ENCODE measurements at places on chromosomes 6 and 20.

GRCh38 chr6:159440349-159440748 is 252.7 kb downstream of the SOD2 start:
- DNase-seq: no peak

DNA sequence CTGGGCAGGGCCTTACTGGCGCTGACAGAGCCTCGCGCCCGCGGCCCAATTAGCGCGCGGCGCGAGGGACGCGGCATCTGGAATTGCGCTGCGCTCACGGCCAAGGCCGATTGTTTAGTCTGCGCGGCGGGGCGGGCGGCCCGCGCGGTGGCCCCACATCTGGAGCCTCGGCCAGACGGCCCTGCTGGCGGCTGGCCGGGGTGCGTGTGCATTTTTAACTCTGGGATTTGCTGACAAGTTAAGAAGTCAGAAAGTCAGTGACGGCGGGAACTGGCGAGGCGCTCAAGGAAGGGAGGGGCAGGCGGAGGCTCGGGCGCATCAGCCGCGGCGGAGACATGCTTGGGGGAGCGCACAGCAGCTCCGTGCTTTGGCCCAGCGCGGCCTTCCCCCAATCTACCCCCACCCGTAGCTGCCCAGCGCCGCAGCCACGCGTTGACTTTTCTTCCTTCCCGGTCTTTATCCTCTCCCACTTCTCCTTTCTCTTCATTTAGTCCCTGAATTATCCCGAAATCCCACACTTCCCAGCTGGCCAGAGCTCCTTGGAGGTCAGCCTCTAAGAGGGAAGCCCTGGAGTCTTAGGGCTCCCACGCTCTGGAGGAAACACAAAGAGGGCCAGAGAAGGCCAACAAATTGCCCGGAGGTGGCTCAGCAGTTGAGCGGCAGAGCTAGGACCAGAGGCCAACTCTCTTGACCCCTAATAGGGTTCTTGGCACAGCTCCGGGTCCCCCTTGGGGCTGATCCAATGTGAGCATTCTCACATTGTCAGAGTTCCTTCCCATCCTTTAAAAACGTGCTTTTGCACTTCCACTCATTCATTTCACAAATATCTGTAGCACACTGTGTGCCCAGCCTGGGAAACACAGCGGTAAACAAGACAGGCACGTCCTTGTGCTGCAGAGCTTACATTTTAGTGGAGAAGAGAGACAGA is 40.8 kb upstream of the FOXP4 start:
- DNase-seq: peak; percentile 54

GRCh38 chr20:60695226-60696000 is 556.6 kb upstream of the CDH4 start:
- DNase-seq: peak; percentile 31

DNA sequence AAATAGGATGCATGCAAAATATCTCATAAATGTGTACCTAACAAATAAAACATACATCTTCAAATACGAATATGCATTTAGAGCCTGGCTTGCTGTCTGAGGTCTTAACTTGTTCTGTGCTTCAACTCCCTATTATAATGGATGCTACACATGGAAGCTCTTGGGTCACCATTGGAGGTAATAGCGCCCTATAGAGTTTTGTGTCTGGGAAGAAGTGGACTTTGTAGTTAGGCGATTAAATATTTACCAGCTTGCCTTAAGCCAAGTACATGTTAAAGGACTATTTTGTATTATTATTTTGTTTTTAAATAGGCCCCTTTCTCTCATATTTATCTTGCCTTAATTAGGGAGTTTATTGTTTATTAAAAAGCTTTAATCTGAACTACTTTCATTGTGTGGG is 107.4 kb downstream of the LAMA2 start:
- DNase-seq: no peak

DNA sequence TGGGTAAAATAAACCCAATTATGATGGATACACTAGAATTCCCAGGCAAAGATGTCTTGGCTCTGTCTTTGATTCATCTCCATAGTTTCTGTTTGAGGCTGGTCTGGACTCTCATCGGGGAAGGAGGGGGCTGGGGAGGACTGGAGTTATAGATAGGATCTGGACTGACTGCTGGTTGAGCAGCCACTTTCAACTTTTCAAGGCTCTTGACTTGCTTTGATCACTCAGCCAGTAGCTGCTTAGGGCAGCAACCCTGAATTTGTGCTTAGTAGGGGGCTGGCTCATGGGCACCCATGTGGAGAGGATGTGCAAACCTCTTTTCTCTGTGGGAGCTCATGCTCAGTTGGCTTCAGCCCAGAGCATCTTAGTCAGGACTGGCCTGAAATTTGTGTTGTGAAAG is 114.0 kb upstream of the NEDD9 start:
- no peak for DNase-seq

- no peak for DNase-seq
Measured at GRCh38 chr20:2223558-2224367, 72.0 kb upstream of the TGM3 start.

DNA sequence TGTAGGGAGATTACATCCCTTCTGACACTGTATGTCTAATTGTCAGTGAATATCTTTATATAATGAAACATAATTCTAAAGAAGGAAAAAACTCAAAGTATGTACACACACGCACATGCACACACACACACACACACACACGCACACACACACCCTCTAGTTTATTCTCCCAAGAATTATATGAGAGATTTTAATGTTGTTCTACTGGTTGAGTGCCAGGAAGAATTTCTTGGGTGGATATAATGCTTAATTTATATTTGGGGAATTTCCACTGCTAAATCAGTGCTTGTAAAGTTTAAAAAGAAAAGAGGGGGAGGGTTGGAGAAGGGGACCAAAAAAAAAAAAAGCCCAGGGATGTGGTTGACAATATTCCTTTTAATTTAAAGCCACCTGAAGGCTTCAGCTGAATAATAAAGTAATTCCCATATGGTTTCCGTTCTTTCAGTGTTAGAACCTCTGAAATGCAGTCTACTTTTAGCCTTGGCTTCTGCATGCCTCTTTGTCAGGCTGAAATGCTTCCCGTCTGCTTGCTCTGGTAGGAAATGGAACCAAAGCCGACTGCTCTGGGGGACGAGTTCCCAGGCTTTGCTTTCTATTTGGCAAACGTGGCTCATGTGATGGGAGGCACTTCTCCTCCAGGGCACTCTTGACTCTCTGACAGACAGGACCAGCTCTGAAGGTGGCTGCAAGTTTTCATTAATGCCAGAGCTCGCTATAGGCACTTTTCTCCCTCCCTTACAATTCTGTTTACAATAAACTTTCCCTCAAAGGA is 225.4 kb downstream of the PRL start:
- no peak for DNase-seq

- no peak for DNase-seq
Measured at GRCh38 chr20:43667341-43668132, 623 bp downstream of the MYBL2 start.

DNA sequence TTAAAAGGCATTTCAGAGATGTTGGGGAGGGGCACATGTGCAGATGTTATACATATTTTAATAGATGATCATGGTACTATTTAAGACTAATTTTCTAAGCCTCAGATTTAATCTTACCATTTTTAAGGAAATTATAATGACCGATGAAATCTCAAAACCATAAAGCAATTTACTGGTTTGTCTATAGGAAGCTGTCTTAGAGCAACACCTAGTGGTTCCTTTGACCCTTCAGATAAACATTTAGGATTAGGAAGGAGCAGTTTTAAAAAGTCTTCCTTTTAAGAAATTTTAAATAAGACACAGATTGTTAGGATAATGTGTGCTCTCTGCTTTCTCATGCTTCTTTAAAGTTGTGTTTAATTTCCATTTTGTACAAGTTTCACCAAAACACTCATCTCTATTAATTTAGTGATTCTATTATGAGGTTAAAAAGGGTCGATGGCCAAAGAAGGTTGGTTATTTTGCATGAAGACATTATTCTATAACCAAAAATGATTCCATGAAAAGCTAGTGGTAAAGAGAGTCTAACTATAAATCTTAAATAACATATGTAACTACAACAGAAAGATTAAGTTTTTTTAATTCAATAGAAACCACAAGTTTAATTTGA is 376.4 kb downstream of the HACE1 start:
- DNase-seq: no peak

- no peak for DNase-seq
Measured at GRCh38 chr20:45036044-45036755, 64.7 kb downstream of the KCNS1 start.

GRCh38 chr20:34748709-34749108 is 44.6 kb downstream of the TP53INP2 start:
- no peak for DNase-seq

DNA sequence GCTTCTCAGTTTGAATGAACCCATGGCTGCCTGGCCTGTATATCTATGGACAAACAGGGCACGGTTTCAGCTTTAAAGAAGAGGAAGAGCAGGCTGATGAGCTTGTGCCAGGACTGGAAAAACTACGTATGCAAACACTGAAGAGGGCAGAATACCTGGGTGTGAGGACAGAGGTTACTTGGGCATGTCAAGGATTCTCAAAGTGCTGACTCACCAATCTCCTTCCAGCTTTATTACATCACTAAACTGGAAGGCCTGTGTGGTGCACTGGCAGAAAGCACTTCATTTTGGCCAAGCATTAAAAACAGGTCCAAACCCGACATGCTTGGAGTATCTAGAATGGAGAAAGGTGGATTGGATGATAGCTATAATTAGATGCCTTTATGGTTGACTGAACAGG is 95.2 kb downstream of the GMPR start:
- no peak for DNase-seq

GRCh38 chr6:21131406-21131805 is 462.1 kb upstream of the SOX4 start:
- DNase-seq: no peak

- no peak for DNase-seq
Measured at GRCh38 chr20:57535297-57535696, 10.4 kb upstream of the CTCFL start.

DNA sequence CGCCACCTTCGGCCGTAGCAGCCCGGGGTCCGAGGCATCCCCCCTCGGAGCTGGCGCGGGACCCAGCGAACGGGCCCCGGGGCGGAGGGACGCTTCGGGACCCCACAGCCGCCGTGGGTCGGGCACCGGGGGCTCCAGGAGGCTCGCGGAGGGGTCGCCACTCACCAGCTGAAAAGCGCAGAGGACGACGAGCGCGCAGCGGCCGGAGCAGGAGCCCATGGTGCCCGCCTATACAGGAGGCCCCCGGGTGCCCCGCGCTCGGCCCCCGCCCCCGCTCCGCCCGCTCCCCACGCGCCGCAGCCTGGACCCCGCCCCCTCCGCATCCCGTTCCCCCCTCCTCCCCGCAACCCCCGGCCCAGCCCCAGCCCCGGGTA is at the start of gene NKAIN4:
Gene NKAIN4, minus strand, starts transcription at position 232 of the 374 bp plus-strand sequence. Its CDS starts 13 bp downstream, at position 219.
- no peak for DNase-seq

GRCh38 chr6:5771759-5772390 is 234.8 kb downstream of the NRN1 start:
- no peak for DNase-seq

DNA sequence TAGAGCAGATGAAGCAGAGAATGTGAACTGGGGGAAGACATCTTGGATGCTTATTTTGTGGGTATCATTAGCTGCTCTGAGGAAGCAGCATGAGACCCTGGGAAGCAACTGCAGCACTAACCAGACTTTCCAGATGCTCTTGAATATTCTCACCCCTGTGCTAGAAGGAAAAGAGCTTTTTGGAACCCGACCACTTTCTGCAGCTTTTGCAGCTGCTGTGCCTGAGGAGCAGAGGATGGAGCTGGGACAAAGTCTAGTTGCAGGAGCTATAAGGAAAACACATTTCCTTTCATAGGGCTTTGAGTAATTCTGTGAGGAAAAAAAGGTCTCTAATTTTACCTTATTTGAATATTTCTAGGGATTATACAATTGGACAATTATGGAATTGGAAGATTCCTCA is 369.7 kb downstream of the CD109 start:
- DNase-seq: no peak

- no peak for DNase-seq
Measured at GRCh38 chr6:44166591-44167184, 8.1 kb downstream of the CAPN11 start.

GRCh38 chr6:71277926-71278600 is 10.5 kb upstream of the OGFRL1 start:
- no peak for DNase-seq
